Mesenteric fat pad (tissue), 1 donor: ENCODE measurements at places on chromosomes 11 and 22. TPM values are rescaled to one million over a fixed set of nuclear protein-coding genes. Genes with fewer than 3 reads are reported as not detected.

Gene OR5A1
- total RNA-seq = not detected

Gene C11orf97
- not detected for total RNA-seq

Gene SLC22A8
- not detected for total RNA-seq

Gene CD151
- 776 TPM for total RNA-seq

Gene KCTD17
- total RNA-seq = 13.4 TPM

Gene OR52N4
- not detected for total RNA-seq

Gene BEST1
- total RNA-seq = 13.2 TPM

Gene ADORA2A
- 2.6 TPM for total RNA-seq

Gene SAA4
- total RNA-seq = 4.1 TPM

Gene RFPL1
- not detected for total RNA-seq

Gene MCM5
- total RNA-seq = 12.4 TPM

Gene CPT1B
- 10.4 TPM for total RNA-seq

Gene MYRF
- 0.42 TPM for total RNA-seq

GRCh38 chr11:33362051-33362910 is 105.1 kb downstream of the HIPK3 start:
- DNase-seq = no peak

DNA sequence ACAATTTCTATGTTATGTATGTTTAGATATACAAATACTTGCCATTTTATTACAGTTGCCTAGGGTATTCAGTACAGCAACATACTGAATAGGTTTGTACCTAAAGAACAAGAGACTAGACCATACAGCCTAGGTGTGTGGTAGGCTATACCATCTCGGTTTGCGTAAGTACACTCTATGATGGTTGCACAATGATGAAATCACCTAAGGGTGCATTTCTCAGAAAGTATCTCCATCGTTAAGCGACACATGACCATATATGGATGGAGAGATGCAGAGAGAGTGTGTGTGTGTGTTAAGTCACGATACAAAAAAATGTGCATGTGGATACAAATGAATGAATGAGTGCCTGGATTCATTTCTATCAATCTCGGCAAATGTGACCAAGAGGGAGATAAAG is 37.7 kb downstream of the NARS2 start:
- DNase-seq = no peak

DNA sequence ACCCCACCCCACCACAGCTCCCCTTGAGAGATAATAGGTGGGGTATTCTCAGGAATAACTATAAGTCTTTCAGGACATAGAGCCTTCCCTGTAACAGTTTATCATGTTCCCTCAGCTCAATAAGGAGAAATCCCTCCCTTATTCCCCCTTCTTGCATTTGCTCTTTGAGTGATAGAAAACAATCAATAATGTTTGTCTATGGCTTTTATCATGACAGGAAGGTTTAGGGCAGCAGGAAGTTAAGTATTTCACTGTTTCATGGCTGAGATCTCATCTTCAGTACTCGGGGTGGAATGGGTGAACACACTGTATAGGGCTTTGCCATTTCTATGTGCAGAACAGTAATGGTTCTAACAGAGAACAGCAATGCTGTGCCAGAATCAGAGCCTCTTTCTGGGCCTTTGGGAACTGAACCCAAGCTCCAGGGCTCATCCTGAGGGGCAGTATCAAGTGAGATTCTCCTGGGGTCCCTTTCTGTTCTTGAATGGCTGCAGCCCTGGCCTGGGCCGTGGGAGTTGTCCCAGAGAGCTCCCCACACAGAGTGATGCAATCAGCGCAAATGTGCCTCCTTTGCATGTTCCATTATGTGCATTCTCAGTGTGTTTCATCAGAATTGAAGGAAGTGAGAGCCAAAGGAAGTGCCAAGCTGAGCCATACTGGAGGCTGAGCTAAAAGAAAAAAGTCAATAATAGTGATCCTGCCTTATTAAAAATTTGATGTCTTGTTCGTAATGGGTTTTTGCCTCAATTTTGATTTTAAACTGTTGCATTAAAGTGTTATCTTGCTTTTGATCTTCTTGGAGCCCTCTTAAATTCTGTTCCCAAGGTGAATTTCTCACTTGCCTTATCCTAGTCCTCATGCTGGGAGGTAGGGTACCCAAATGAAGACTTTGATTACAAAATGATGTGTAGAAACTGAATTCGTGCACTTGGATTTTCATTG is 2.9 kb upstream of the CYP2R1 start:
- DNase-seq = no peak

GRCh38 chr11:86247608-86248007 is 3.1 kb downstream of the EED start:
- DNase-seq = no peak

DNA sequence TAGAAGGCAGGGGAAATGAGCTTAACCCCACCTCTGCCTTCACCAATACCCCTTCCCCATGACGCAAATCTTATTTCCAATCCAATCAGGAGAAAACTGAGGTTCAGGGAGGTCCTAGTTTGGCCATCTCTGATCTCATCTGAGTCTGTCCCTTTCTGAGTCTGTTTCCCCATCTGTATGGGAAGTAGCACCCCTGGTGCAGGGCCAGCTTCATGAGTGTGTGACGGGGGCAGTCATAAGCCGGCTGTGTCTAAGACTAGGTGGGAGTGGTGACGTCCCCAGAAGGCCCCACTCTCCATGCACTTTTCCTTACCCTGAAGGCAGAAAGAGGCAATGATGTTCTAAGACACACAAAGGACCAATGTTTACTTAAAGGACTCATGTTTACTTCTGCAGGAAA is 72.3 kb downstream of the MN1 start:
- no peak for DNase-seq

GRCh38 chr11:20261526-20261925 is 101.3 kb upstream of the DBX1 start:
- DNase-seq = no peak

- DNase-seq = no peak
These were observed 10.3 kb downstream of the CDC42BPG start for GRCh38 chr11:64834031-64834722.

- DNase-seq = no peak
These were observed 57.6 kb downstream of the APOL3 start for GRCh38 chr22:36102995-36103394.

- DNase-seq = no peak
These were observed 1.7 kb downstream of the TMEM184B start for GRCh38 chr22:38271101-38271500.

- no peak for DNase-seq
These were observed 22.3 kb downstream of the UPB1 start for GRCh38 chr22:24517446-24517845.

- no peak for DNase-seq
These were observed 46.3 kb downstream of the LDLRAD3 start for GRCh38 chr11:35990170-35990569.

DNA sequence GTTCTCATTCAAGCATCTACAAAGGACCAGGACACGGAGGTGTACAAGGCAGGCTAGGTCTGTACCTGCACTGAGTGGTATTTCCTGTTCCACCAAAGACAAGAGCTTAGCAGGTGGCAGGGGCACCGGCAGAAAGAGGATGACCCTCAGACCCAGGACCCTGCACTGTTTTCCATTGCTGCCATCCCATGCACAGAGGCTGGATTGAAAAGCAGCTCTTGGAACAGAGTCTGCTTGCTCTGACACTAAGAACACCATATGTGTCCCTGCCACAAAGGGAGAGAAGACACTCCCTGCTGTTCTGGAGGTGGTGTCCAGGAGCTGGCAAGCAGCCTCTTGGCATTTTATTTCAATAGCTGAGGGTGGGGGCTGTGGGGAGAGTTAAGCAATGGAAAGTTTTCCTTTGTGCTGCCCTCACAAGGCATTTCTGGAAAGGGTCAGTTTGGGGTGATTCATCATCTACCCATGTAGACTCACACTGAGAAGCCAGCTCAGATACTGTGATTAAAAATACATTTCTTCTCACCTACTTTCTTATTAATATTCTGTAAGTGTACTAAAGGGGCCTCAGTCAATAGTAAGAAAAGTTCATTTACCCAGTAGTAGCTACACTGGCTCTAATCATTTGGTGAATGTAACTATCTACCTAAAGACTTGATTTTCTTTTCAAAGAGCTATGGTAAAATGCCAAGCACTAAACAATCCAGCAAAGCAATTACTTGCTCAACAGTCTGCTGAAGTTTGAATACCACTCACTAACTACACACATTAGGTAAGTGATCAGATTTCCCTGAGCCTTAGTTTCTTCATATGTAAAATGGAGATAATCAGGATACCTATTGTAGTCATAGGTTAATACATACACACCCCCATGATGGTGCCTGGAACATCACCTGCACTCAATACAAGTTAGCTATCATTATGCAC is 55.2 kb downstream of the SLC1A2 start:
- DNase-seq = no peak

DNA sequence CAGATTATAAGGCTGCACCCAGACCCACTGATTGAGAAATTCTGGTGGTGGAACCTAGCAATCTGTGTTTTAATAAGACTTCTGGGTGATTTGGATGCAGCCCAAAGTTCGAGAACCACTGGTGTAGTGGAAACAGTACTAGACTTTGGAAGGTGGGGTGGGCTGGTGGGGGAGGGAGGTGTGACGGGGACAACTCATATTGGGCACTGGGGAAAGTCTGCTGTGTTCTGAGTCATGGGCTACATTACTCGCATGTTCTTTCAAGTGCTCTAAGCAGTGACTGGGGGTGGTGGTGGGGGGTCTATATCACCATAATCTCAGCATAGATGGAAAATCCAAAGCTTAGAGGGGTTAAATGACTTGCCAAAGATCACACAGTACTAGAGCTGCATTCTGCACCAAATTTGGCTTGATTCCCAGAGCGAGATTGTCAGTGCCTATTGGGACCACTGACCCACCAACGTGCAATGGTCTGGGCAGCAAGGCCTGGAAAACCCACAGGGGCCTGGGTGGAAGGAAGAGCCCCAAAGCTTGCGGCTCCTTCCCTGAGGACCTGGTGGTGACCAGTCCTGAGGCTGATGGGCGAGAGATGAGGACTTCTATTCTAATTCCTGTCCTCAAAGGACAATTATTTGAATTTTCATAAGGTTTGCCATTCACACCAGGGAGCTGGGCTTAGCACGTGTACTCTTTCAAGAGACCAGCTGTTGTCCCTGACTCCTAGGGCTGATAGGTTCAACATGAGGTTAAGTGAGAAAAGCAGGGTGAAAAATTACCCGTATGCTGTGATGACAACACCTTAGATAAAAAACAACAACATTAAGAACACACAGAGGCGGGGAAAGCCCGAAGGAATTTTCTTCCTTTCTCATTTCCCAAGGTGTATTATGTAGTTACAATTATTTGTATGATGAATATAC is 77.5 kb upstream of the NARS2 start:
- no peak for DNase-seq

DNA sequence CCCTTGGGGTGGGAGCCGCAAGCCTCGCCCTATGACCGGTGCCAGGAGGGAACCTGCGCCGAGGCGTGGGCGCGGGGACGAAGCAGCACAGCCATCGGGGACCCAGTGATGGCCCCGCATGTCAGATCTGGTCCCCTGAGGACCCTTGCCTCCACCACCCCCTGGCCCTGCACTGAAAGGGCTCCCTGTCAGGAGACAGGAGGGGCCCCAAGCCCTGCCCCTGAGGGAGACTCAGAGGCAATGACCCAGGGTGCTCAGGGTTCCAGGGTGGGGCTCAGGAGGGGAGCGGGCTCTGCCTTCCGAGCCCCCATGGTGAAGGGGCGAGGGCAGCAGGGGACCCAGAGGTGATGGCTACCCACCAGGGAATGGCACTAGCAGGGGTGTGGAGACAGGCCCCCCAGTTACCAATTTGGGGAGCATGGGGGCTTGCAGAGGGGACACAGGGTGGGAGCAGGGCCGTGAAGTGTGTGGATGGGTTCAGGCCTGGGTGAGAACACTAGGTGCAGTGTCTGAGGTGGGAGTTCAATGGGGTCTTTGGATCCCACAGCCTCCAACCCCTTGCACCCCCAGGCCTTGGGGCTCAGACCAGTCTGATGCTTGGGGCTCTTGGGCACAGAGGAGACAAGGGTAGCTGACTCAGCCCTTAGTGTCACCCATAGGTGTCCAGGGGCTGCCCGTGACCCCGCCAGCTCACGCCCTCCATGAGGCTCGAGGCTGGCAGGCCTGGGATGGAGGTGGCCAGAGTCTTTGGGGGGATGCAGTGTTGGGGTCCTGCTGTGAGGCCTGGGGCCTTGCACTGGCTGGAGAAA is 499 bp downstream of the LRRC56 start:
- DNase-seq = no peak

GRCh38 chr11:130631119-130631518 is 182.7 kb downstream of the ADAMTS15 start:
- no peak for DNase-seq

- DNase-seq = no peak
These were observed 23.5 kb downstream of the WEE1 start for GRCh38 chr11:9596926-9597464.

DNA sequence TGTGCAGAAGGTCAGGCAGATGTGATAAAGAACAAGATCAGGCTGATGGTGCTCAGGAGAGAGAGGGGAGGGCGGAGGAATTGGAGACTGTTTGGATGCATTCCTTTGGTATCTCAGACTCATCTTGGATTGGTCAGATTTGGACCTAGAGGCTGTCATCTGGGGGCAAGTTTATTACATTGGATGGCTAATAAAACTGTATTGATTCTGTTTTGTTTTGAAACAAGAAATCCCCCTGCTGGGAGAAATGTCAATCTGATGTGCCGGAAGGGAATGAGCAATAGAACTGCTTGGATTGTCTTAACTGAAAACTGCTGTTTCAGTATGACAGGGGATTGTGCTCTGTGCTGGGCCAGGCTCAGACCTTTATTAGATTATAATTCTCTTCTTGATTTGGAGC is 25.5 kb upstream of the CCDC90B start:
- no peak for DNase-seq

- DNase-seq = no peak
These were observed 222.2 kb downstream of the C11orf87 start for GRCh38 chr11:109644152-109644551.

GRCh38 chr22:19783586-19784383 is 23.2 kb downstream of the TBX1 start:
- no peak for DNase-seq

- DNase-seq = no peak
These were observed 1232.7 kb downstream of the BRD1 start for GRCh38 chr22:48594757-48595510.

- no peak for DNase-seq
These were observed 38.9 kb downstream of the CTTN start for GRCh38 chr11:70437111-70437784.

GRCh38 chr11:73889019-73889418 is 12.2 kb downstream of the PAAF1 start:
- DNase-seq = no peak

DNA sequence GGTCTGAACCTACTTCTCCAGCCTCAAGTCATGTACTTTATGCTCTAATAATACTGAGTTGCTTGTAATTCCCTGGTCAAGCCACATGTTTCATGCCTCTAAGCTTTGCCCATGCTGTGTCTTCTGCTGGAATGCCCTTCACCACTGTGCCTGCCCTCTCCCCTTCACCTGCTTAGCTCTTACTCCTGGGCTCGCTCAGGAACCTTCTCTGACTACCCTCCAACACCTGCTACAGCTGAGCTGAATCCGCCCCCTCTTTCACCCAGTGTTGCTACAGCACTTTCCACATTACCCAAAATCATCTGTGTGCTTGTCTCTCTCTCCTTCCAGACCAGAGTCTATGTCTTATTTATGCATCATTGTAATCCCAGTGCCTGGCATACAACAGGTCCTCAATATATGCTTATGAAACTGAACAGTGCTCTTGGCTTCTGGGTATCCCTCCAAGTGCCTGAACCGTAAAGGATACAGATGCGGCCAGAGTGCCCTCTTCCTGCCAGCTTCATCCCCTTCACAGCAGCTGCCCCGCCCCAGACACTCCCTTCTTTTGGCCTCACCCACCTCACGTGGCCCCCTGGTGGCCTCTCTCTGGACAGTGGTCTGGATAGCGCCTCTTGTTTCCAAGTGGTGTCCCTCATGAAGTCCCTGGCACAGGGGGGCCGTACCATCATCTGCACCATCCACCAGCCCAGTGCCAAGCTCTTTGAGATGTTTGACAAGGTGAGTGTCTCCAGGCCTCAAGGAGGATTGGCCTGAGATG is 7.1 kb downstream of the ABCG4 start:
- no peak for DNase-seq
